Stimulated activated CD8-positive, alpha-beta memory T cell treated with anti-CD3 and anti-CD28 coated beads, Interleukin-4, amount 100 ng/mL, for 1 hour (primary cell): ENCODE measurements at places on chromosomes 16 and 17.

DNA sequence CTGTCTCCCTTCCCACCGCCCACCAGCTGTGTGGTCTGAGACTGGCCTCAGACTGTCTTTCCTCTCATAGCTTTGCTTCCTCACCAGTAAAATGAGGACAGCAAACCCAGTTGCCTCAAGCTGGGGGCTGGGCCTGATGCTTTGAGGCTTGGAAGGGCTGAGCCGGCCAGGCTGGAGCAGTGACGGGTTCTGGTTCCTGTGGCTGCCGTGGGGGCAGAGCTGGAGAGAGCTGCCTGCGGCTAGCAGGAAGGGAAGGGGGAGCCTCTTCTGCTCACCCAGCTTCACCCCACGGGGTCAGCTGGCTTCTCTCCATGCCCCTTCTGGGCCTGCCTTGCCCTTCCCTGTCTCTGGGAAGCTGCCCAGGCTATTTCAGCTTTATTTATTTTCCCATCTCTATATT, 23.7 kb downstream of the LASP1 start:
- no peak for DNase-seq

- DNase-seq, result no peak
Observed at GRCh38 chr16:30762991-30763725, 1.0 kb downstream of the RNF40 start.

- DNase-seq, result no peak
Observed at GRCh38 chr17:19244781-19245180, 7.6 kb downstream of the EPN2 start.

DNA sequence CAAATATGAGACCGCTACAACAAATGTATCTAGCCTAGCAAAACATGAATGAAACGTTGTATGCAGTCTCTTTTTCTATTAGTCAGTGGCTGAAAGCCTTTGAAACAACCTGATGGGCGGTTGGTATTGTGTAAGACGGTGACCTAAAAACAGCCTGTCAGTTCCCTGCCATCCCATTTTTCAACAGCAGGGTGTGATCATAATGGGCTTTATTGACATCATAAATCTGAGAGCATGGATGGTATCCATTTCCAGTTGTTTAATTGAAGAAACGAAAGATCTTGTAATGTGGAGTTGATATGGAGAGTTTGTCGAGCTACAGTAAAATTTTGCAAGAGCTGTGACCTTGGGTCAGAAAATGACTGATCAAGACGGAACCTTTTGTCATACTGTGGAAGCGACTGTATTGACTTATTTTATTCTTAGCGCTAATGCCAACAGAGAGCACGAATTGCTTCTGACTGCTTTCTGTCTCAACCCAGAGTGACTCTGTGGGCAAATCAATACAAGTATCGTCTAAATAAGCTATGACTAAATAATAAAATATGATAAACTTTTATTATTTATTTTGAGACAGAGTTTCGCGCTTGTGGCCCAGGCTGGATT, 12.3 kb upstream of the MEIOB start:
- no peak for DNase-seq

DNA sequence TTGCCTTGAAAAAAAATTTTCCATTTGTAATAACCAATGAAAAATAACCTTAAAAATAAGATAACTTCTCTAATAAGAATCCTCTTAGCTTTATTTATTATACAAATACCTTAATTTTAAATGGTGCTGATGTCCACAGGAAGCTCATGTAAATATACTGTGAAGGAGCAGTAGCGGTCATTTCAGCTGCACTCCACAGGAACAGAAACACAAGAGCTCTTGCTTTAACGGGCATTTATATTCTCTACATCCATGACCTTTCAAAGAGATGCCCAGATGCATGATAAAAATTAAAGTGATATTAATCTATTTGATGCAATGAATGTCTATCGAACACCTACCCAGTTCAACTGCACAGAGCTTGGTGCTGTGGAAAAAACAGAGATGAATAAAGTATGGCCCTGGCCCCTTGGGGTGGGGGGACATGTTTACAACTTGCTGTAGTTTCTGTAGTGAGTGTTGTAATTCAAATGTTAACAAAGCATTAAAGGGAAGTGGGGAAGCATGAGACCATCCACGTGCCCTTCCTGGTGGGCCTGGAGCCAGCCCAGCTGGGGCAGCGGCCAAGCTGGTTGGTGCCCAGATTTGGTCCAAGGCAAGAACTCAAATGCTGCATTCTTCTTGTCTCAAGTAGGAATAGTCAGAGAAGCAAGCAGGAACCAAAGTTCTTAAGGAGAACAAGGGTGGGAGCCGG, 47.9 kb downstream of the IQCK start:
- no peak for DNase-seq

DNA sequence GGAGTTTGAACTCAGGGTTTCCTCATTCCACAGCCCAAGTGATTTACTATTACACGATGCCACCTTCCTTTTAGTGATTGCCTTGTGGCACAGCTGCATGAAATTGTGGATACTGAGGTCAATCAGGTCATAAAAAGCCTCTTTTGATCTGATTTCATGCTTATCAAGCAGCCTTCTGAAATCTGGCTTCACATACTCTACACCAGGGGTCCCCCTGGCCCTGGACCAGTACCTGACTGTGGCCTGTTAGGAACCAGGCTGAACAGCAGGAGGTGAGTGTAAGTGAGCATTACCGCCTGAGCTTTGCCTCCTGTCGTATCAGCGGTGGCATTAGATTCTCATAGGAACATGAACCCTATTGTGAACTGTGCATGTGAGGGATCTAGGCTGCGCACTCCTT, 13.8 kb downstream of the SLFN5 start:
- DNase-seq, result no peak

DNA sequence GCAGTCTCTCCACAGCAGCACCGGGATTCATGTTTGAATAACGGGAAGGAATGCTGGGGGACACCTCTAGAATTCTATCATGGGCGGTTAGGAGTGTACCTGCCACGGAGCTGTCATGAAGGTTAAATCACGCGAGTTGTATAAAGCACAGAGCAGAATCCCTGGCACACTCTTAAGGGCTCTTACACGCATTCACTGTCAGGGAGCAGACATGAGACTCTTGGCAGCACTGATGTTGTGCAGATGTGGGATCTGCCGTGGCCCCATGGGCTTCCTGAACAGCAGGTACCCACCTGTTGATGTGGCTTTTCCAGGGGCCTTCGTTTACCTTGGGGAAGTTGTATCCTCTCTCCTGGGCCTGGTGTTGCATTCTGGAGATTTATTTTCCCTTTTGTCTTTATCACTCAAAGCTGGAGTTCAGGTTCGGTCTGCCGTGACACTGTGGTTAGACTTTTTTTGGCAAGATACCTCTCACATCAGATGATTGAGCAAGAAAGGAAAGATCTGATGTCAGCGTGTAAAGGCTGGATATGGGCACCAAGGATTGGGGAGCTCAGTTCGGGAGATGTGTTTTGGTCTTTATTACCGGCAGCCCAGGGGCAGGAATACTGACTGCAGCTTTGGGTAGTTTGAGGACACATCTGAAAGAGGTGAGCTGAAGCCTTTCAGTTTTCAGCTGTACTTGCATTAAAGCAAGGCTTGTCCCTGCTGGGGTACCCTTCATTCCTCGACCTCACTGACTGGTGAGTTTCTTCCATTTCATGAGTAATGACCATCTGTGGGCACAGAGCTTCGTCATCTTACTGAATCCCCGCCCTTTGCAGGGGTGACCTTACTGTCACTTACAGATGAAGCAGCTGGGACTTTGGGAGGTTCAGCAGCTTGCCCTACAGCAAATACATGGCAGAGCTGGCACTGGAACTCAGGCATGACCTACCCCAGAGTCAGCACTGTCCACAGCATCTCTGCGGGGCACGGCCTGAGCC, 19.3 kb downstream of the KNOP1 start:
- DNase-seq, result no peak

GRCh38 chr16:68356249-68356918, 45.6 kb downstream of the PRMT7 start:
- peak; percentile 55 for DNase-seq

- DNase-seq, result no peak
Observed at GRCh38 chr16:75957870-75958269, 231.6 kb upstream of the CPHXL start.

- no peak for DNase-seq
Observed at GRCh38 chr16:13945744-13946485, 26.0 kb downstream of the ERCC4 start.

GRCh38 chr16:54009464-54010176, 277.0 kb downstream of the IRX3 start:
- no peak for DNase-seq
